ENCODE measurements at places on chromosomes 12 and 14.

DNA sequence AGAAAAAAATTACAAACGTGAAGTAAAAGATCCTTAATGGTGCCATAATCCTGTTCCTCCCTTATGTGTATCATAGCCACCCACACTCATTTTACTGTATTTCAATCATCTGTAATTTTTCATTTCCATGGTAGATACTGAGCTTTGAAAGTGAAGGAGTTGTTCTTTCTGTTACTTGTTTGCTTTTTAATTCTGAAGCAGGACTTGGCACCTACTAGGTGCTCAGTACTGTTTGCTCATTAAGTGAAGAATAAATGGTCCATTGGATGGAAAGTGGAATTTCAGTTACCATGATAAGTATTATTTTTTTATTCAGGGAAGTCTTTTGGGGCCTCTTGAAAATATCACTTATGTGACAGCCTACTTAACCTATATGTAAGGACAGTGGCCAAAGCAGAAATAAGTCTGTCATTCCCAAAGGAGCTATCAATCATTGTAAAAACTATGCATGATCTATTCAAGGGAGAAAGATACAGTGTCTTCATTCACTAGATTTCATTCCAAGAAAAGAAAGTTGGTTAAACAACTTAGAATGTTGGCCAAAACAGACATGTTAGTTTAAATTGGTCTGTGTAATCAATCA, 1244.4 kb upstream of the SEL1L start:
- DNase-seq = no peak

- DNase-seq = no peak
Measured at GRCh38 chr12:51383269-51383905, 7.8 kb downstream of the GALNT6 start.

GRCh38 chr12:99522456-99522855, 125.1 kb upstream of the GARIN6 start:
- no peak for DNase-seq

DNA sequence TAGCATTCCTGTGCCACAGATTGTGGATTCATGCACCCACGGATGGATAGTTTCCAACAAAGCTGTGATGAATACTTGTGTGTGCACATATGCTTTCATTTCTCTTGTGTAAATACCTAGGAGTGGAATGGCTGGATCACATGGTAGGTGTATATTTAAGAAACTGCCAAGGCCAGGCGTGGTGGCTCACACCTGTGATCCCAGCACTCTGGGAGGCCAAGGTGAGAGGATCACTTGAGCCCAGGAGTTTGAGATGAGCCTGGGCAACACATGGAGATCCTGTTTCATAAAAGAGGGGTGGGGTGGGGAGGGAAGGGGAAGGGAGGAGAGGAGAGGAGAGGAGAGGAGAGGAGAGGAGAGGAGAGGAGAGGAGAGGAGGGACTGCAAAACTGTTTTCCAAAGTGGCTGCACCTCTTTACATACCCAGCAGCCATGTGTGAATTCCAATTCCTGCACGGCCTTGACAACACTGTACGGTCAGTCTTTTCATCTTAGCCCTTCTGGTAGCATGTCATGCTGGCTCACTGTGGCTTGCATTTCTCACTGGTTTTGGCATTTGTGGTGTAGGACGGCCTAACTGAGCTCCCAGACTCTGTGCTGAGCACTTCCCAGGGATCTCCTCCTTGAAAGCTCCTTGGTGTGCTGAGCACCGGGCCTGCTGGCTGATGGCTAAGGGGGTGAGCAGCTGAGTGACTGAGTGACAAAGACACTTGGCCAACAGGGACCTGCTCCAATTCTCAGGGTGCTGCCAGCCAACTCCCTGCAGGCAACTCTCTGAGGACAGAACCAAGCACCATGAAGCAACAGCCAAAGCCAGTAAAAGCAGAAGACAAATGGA, 27.9 kb downstream of the SYNE3 start:
- DNase-seq = no peak

DNA sequence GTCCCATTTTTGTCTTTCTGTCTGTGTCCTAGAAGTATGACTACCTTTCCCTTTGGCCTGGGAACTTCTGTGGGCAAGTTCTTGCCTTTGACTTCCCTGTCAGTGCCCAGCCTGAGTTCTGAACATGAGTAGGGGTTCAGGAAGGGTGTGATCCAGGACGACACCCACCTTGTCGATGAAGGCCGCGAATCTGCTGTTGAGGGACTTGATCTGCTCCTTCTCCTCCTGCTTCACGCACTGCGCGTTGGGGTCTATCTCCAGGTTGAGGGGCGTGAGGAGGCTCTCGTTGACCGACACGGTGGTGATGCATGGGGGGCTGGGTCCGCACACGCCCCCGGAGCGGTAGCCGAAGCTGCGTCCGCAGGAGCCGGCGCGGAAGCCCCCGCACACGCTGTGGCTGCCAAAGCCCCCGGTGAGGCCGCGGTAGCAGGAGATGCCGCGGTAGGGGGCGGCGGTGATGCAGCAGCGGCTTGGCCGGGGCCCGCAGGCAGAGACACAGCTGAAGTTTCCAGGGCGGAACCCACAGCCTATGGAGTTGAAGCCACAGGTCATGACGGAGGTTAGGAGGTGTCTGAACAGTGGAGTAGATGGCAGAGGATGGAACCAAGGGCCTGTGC, at the start of gene KRT83:
TSS of gene KRT83 (minus strand) at position 615 of the 617 bp plus-strand sequence. CDS start at position 552, 63 bp downstream.
- peak; percentile 65 for DNase-seq

- no peak for DNase-seq
Measured at GRCh38 chr12:22729957-22730443, 105.0 kb downstream of the ETNK1 start.

DNA sequence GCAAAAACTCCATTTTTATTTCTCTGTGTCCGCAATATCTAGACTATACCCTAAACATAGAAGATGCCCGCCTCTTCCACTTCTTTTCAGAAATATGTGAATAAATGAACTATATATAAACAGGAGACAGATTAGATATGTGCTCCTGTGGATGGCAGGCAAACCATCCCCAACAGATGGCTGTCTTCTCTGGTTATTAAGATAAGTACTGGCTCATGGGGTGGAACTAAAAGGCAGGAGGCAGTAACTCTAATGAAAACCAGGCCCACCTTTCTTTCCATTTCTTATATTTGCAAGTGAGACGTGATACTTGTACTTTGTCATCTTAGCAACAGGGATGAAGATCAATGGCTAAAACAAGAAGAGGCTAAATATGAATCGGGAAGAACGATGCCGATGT, 20.2 kb downstream of the E2F7 start:
- no peak for DNase-seq

DNA sequence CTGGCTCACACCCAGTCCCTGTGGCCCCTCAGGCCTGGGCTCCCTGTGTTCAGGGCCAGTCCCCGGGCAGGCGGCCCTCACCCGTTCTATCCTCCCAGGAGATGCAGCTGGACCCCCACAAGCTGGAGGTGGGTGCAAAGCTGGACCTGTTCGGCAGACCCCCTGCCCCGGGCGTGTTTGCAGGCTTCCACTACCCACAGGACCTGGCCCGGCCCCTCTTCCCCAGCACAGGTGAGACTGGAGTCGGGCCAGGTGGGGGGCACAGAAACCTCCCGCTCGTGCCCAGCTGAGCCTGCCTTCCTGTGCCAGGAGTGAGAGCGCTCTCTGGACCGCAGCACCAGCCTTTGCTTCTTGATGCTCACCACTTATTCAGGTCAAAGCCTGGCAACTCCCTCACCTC, 33.7 kb downstream of the LRCOL1 start:
- DNase-seq = no peak

- no peak for DNase-seq
Measured at GRCh38 chr12:82187595-82187994, 170.6 kb downstream of the CCDC59 start.

GRCh38 chr12:70214972-70215617, 28.1 kb upstream of the CNOT2 start:
- DNase-seq = no peak

- no peak for DNase-seq
Measured at GRCh38 chr12:30296486-30296885, 399.2 kb downstream of the IPO8 start.

DNA sequence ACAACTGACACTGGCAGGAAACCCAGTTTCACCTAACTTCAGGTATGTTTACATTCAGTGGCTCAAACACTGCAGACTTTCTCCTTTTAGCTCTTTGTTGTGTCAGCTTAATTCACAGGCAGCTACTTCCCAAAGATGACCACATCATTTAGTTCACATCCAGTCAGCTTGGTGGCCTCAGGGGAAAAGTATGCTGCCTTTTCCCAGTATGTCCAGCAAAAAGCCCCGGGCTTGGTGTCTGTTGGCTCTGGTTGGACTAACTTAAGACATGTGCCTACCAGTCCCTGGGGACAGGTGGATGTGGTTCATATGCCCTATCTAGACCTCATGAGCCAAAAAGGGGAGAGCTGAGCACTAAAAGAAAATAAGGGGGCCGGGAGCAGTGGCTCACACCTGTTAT, 56.4 kb downstream of the GOLGA5 start:
- DNase-seq = no peak

DNA sequence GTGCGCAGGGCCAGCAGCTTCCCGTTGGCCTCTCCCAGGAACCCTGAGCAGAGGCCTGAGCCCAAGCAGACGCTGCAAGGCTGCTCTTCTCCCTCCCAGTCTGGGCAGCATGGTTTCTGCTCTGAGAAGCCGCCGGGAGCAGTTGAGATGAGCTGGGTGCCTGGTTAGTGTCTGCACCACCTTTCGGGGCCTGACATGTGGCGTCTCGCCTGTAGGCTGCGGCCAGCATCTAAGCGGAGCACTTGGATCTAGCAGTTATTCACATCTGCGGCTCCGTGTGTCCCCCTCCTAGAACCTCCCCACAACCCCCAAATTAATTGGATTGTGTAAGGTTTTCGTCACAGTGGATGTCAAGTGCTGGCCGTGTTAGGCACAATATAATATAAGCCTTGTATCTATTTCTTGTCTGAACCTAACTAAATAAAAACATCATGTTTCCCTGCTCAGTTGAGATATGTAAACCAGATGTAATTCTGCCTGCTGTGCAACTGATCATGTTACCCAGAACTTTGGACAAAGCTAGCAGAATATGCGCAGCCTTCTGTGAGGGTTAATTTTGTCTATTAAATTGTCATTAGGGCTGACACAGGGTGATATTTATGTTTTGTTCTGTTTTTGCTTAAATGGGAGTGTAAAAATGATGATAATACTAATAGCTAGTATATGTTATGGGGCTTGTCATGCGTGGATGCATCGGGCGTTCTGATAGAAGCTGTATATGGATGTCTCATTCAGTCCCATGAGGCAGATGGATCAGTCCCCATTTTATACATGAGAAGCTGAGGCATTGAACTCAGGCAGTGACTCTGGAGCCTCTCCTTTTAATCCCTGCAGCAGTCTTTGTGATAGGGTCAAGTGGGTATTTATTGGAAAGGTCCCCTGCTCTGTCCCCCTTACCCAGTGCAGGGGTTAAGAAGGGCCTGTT, 45.8 kb downstream of the ELK3 start:
- peak; percentile 83 for DNase-seq

DNA sequence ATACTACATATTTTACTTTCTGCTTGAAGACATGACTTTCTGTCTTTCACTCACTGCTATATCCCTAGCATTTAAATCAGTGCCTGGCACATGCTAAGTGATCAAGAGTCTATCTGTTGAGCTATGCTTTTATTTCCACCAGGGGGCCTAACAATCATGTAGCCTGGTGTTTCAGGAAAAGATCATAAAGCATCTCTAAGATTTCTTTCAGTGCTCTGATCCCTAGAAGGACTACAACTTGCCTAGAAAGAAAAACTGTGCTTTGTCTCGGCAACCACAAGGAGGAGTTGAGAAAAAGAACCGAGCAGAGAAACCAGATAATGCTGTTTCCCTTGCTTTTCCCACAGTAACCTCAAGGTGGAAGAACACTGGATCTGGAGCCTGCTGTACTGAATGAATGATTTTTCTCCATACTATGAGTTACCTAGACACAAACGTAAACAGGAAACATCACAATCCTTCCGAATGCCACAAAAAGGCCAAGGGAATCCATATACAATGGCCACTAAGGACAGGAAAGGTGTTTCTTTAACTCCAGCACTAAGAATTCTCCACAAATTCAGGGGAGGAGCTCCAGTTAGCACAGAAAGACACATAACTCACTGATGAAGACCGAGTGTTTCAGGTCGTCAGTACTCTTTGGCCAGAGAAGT, 1.2 kb downstream of the CRY1 start:
- DNase-seq = no peak

- DNase-seq = no peak
Measured at GRCh38 chr14:92609955-92610354, 96.4 kb downstream of the RIN3 start.
